ENCODE measurements at places on chromosomes 4 and X.

DNA sequence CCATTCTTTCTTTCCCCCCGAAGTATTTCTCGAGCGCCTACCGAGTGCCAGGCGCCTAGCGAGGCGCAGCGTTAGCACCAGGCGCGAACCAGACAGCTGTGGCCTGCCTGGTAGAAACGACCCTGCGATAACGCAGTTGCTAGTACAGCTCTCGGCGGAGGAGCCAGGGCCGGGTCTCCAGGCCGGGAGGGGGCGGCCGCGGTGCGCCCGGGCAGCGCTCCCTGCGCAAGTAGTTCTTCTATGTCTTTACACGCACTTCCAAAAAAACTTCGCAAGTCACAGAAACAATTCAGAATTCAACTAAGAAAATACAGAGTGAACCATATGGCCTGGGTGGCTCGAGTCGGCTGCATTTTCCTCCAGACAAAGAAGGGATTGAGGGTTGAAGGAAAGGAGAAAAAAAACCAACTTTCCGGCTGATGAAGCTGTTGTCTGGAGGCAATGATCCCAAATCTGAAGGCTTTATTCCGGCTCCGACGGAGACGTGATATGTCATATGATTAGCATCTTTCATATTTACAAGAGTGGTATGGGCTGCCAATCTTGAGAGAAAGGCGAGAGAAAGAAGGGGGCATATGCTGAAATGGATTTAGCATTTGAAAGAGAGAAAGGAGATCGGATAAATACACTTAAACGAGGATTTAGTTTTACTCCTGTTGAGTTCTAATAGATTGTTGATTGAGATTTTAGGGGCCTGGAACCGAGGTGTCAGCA, 7.2 kb upstream of the NEUROG2 start:
- DNase-seq = no peak

DNA sequence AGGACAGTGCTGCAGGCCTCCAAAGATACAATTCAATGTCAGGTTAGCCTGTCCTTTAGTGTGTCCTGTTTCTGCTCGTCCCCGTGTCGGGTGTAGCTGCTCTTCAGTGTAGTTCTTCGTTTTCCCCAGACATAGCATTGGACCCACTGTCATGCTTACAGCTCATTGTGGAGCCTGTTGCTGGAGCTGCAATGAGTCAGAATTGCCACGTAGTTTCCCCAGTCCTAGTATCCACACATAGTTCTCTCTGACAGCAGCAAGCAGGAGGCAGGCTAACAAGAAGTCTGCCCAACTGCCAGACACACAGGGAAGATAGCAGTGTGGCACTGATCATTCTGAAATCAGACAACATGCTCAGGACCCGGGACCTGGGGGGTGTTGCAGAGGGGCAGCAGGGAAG, 49.2 kb downstream of the MOSPD2 start:
- no peak for DNase-seq

GRCh38 chr4:105014635-105015034, 132.0 kb upstream of the TET2 start:
- DNase-seq = no peak

DNA sequence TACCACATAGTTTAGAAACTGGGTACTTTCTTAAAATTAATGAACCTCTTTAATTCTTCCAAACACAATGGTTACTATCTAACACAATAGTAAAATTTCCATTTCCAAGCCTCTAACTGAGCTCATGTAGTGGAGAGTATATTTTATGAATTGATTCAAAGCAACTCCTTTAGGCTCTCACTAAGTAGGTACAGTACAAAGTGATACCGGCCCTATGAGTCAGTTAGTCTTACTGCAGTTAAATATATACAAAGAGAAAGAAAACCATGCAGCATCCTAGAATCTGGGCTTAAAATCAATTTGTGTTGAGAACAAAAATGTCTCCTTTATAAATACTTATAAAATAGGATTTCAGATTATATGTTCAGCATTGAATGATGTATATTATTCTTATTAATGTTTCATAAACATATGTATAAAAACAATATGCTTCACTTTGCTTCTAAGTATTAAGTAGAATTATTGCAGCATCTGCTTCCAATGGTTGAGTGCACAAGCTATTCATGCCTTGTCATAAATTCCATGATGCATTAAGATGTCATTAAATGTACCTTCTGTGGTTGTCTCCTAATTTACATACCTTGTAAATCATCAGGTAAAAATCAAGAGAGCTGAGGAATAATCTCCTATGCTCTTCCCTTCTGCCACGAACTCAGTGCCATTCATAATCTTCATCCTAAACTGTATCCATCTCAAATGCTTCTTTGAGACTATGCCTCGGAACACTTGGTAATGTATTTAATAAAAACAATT, 1037.8 kb downstream of the STPG2 start:
- no peak for DNase-seq

- DNase-seq = no peak
Observed at GRCh38 chrX:122279746-122280145, 904.3 kb upstream of the GRIA3 start.

DNA sequence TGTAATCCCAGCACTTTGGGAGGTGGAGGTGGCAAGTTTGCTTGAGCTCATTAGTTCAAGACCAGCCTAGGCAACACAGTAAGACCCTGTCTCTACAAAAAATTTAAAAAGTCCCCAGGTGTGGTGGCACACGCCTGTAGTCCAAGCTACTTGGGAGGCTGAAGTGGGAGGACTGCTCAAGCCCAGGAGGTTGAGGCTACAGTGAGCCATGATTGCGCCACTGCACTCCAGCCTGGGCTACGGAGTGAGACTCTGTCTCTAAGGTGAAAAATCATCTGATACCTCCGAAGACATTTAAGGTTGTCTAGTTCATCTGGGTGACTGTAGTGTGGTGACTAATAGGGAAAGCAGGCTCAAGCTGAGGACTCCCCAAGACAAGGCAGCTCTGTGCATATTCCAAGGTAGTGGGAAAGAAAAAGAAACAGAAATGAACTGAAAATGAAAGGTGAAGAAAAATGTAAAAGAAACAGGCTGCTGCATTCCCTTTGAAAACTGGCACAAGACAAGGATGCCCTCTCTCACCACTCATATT, 23.3 kb downstream of the FRYL start:
- no peak for DNase-seq

GRCh38 chr4:40190465-40190864, 6.4 kb upstream of the RHOH start:
- no peak for DNase-seq

DNA sequence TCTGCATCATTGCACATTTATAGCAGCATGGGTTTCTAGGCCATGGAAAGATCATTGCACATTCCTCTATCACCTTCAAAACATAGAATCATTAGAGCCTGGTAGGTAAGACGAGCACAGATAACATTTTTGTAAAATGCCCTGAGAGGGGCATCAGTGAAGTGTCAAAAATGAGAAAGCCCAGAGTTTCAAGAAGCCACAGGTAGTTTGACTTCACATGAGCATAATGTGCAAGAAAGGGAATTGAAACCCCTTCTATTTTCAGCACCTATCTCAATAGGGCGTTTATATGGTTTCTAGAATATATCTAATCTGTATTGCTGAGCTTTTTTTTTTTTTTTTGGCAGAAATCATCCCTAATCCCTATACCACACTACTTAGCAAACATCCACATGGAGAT, 2441.7 kb downstream of the ARAP2 start:
- no peak for DNase-seq

DNA sequence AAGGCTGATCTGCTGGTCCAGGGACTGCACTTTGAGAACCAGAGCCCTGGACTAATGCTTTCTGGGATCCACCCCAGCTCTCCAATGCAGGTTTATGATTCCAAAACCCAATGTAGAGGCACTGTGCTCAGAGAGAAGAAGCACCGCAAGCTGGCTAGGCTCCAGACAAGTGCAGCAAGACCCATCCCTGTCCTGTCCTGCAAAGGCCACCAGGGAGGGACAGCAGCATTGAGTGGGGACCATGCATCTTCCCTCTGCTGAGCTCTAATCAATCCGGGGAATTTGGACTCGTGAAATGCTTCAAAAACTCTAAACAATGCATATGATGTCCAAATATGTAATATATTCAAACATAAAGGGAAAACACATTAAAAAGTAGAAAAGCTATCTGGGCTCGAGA, 10.8 kb upstream of the NSG1 start:
- no peak for DNase-seq

DNA sequence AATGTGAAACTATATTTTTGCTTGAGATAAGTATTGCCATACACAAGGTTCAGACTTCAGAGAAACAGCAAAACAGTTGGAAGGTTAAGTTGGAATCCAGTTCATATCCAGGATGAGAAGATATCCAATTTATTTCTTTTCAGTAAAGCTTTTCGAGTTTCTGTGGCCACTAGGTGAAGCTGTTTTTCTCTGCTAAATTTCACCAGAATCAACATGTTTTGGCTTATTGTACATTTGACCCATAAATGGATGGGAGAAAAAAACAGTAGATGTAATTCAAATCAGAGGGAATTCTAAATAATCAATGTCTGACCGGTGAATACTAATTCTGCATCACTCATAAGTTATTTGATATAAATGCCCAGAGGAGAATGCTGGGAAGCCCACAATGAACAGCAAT, 9.1 kb upstream of the METTL14 start:
- DNase-seq = no peak

GRCh38 chrX:150366951-150367545, 3.9 kb downstream of the MAMLD1 start:
- no peak for DNase-seq

GRCh38 chrX:44432641-44433040, 89.2 kb upstream of the EFHC2 start:
- DNase-seq = no peak

GRCh38 chr4:7310451-7310850, 118.1 kb downstream of the SORCS2 start:
- no peak for DNase-seq

GRCh38 chr4:28432348-28433025, 1571.8 kb downstream of the STIM2 start:
- no peak for DNase-seq

GRCh38 chr4:154492288-154492687, 689 bp upstream of the DCHS2 start:
- DNase-seq = no peak

DNA sequence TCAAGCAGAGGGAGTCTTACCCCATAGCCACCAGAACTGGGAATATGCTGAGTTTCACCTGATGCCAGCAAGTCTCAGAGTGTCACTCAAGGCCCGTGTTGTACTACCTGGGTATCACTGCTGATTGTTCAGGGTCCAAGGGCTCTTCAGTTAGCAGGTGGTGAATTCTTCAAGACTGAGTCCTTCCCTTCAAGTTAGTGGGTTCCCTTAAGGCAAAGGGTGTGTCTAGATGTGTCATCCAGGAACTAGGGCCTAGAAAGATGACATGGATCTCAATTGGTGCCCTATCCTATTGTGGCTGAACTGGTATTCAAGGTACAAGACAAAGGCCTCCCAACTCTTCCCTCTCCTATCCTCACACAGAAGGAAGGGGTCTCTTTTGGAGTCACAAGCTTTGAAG, 159.9 kb upstream of the DIPK2B start:
- no peak for DNase-seq

DNA sequence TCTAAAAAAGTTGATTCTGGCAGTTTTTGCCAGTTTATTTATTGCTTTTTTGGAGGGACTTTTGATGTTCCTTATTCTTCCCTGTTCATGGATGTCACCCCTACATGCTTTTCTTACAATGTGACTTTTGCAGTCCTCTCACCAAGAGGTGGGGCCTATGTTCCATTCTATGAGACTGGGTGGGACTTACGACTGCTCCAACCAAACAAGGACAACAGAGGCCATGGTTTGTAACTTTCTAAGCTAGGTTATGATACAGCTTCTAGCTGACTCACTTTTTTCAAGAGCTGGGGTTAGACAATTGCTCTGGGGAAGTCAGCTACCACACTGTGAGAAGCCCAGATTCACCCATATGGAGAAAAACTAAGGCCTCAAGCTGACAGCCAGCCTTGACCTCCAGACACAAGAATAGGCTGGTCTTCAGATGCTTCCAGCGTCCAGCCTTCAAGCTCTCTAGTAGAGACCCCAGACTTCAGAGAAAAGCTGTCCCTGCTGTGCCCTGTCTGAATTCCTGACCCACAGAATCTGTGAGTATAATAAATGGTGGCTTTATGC, 39.5 kb downstream of the ENOPH1 start:
- no peak for DNase-seq

GRCh38 chr4:151727365-151727764, 33.4 kb downstream of the GATB start:
- no peak for DNase-seq

DNA sequence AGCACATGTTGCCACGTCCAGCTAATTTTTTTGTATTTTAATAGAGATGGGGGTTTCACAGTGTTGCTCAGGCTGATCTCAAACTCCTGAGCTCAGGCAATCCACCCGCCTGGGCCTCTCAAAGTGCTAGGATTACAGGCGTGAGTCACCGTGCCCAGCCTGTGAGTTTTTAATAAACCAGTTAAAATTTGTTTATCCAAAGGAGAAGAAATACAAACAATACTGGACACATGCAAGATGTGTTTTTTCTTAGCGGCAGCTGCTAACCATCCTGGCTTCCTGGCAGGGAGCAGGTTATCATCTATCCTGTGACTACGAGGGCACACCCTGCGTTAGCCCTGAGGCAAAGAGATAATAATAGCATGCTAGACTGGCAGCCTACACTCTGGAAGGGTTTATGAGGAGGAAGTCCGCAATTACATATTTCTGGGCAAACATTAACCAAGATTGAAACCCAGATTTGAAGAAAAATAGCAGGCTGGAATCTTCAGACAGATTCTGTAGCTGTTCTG, 191.4 kb downstream of the SPRY1 start:
- DNase-seq = no peak

DNA sequence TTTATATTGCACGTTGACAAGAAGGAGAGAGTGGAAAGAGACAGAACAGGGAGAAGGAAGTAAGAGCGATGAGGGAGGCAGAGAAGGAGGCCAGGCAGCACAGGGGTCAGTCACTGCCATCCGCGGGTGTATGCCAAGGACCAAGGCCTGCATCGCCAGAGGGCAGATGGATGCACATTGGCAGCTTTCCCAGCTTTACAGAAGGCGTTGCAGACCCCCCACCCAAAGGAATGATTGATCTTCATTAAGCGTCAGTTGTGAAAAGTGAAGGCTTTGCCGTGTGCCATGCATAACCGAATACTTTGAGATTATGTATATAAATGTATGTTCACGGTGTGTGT, 21.6 kb downstream of the PIGG start:
- DNase-seq = no peak

DNA sequence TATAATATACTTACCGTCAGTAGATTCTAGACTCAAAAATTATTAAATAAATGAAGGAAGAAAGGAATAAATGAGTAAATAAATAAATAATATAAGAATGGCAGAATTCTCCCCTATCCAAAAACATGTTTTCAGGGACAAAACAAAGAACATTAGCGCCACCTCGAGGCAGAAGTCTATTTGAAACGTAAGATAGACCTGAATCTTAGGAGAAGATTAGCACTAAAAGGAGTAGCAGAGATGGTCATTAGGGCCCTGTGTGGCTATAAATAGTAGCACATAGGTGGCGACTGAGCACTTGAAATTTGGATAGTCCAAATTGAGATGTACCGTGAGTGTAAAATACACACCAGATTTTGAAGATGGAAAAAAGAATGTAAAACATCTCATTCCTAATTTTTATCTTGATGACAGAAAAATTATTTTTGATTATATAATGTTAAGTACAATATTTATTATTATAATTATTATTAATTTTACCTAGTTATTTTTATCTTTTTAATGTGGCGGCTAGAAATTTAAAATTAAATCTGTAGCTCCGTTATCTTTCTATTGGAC, 24.3 kb upstream of the SRD5A3 start:
- no peak for DNase-seq

Measured in stimulated activated CD8-positive, alpha-beta memory T cell treated with anti-CD3 and anti-CD28 coated beads, Interleukin-15, amount 100 ng/mL, for 48 hours (primary cell).